ENCODE measurements at places on chromosomes 12 and 14.

DNA sequence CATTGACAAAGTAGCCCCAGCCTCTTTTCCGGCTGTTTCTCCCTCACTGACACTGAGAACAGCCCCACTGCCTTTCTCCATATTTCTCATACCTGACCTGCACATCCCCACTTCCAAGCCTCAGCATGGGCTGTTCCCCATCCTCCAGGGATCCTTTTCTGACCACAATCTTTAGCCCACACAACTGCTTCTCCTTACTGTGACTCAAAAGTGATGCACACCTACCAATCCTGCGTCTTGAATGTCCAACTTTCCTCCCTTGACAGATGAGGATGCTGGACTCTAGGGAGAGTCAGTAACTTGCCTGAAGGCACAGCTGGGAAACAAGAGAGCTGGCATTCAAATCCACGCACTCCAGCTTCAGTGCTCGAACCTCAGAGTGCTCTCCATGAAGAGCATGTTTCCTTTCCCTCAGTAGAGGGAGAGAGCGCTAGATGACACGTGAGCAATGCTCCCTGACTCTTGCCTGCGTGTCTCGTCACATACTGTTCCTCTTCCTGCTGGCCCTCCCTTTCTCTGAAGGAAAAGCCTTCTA, 75.6 kb downstream of the NTF3 start:
- no peak for DNase-seq

- no peak for DNase-seq
These were observed 161.9 kb upstream of the WSCD2 start for GRCh38 chr12:107967170-107967569.

- no peak for DNase-seq
These were observed 15.9 kb downstream of the SMOC1 start for GRCh38 chr14:69895109-69895508.

DNA sequence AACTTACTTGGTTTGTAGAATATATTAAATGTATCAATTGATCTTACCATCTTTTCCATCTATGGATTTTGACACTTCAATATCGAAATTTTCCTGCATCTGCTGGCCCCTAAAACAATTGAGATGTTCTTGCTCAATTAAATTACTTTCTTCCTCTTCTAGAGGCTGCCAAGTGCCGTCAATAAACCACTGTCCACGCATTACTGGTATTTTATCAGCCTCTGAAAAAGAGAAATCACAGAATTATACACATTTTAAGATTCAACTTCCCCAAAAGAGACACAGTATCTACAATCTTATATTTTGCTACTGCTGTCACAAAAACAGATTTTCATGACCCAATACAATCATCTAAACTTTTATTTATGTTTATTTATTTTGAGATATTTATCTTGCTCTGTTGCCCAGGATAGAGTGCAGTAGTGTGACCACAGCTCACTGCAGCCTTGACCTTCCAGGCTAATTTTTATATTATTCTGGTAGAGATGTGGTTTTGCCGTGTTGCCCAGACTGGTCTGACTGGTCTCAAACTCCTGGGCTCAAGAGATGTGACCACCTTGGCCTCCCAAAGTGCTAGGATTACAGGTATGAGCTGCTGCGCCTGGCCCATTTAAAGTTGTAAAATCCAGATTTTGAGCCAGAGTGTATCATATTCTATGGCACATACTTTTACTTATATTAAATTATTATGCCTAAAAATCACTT, 49.3 kb downstream of the DDHD1 start:
- no peak for DNase-seq

- DNase-seq: no peak
These were observed 309.9 kb downstream of the VRK1 start for GRCh38 chr14:97107080-97107479.

- no peak for DNase-seq
These were observed 6.3 kb upstream of the RPLP0 start for GRCh38 chr12:120207227-120207626.

- no peak for DNase-seq
These were observed 20.4 kb downstream of the AKAP3 start for GRCh38 chr12:4628406-4628805.

DNA sequence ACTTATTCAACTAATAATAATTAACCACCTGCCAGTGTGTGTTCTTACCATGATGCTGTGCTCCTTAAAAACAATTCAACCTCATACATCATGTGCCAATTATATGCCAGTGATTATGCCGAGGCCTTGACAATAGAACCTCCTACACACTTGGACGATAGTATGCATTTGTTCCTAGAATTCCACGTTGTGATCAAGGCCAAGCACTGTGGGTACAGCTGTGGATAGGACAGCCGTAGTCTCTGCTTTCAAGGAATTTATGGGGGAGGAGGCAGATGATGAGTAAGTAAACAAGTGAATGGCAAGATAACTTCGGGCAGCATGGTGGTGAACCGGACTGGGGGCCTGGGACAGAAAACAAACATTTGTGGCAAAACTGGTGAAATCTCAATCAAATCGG, 18.0 kb upstream of the MYO1H start:
- no peak for DNase-seq

- DNase-seq: no peak
These were observed 34.8 kb downstream of the IL31 start for GRCh38 chr12:122139266-122139665.

- DNase-seq: no peak
These were observed 318.8 kb downstream of the NAV3 start for GRCh38 chr12:78149459-78149858.

DNA sequence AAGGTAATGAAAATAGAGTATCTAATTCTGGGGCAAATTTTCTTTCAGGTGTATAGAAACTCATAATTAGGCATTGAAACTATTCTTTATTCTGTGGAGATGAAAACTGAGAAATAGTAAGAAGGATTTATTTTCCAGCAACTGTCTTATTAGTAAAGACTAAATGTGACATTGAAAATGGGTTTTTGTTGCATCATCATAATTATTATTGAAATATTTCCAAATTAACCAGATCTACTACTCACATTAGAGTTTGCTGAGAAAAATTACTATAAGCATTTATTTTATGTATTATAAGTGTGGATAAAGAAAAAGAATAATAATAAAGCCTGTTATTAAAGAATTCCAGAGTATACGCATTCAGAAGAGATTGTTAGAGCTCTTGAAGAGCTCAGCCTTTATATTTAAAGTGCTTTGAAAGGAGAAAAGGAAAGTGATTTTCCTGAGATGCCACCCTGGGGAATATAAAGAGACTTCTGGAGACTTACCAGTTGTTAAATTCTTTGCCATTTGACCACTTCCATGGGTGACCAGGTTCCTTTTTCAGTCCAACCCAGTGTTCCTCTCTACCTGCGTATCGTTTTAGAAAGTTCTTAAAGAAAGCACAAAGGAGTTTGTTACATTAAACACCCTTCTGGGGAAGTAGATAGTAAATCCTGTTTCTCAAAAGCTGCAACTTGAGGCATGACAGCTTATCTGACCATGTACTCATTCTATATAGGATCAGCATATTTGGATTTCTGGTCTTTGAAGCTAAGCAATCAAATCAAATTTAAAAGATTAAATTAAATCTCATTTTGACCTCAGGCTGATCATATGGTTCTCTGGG, 6.4 kb downstream of the CD69 start:
- DNase-seq: no peak

DNA sequence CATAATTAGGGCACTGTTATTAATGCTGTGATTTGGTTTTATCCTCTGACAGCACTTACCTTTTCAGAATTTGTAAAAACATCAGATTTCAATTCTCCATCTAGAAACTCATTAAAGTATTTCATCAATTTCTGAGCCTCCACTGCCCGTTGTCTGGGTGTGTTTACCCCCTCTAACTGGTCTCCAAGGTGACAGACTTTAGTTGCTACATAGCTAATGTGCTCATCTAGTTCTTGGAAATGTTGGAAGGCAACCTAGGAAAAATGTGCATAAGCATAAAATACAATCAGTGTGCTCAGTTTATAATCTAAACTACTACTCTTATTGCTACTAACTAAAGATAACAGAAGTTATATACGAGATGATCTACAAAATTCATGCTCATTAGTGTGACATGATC, 24.6 kb downstream of the EXOC5 start:
- no peak for DNase-seq

- DNase-seq: no peak
These were observed 12.8 kb upstream of the MLEC start for GRCh38 chr12:120674097-120674636.

DNA sequence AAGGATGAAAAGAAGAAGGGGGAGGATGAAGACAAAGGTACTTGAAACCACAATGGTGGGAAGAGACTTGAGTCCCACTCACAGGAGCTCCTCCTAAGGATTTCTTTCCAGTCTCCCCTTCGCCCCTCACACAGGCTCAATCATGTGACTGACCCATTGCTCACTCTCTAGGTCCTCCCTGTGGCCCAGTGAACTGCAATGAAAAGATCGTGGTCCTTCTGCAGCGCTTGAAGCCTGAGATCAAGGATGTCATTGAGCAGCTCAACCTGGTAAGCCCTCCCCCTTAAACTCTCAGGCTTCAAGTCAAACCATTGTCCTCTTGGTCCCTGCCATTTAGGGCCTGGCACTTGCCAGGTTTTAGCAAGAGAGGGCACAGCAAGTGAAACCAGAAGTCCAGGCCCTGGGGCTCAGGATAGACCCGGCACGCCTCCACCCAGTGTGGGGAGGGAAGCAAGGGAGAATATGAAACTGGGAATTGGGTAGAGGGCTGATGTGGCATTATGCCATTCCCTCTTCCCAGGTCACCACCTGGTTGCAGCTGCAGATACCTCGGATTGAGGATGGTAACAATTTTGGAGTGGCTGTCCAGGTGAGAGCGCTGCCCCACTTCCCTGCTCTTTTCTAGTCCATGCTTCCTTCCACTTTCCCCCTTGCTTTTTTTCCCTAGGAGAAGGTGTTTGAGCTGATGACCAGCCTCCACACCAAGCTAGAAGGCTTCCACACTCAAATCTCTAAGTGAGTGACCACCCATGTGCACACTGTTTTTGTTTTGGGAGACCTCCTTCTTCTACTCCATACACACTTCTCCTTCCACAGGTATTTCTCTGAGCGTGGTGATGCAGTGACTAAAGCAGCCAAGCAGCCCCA, 1.8 kb downstream of the PSME1 start:
- no peak for DNase-seq

- DNase-seq: no peak
These were observed 1400.0 kb upstream of the FLRT2 start for GRCh38 chr14:84129941-84130340.

- no peak for DNase-seq
These were observed 79.9 kb upstream of the CCDC91 start for GRCh38 chr12:28110329-28110728.

- no peak for DNase-seq
These were observed 22.6 kb downstream of the KLC1 start for GRCh38 chr14:103651585-103651984.

DNA sequence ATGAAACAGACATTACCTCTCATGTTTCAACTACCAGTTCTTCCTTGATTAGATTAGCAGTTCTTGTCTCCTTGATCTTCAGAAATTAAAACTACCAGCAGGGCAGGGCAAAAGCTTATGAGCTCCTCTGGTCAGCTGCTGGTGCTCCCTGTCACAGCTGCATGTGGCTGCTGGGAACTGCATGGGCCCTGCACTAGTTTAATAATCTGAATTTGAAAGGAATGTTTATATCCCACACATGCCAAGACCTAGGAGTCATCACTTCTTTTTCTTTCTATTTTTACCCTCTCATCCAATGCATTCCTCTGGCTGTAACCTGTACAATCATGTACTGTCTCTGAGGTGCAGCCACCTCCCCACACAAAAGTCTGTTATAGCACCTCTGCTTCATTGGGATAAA, 73.9 kb downstream of the ARMH4 start:
- DNase-seq: no peak

DNA sequence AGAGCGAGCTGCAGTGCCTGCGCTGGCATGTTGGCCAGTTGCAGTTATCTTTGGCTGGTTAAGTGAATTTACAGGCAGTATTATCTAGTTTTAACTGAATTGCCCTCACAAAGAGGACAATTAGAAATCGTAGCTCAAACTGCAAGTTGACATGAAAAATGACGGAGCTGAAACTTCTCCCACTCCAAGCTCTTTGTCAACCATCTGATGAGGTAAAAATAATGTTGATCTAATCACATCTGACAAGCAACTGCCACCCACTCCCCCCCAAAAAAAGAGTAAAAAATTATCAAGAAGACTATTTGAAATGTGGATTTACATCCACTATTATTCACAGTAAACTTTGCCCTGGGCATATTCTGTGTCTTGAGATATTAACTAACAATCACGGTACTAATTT, 84.7 kb upstream of the VASH1 start:
- DNase-seq: no peak

DNA sequence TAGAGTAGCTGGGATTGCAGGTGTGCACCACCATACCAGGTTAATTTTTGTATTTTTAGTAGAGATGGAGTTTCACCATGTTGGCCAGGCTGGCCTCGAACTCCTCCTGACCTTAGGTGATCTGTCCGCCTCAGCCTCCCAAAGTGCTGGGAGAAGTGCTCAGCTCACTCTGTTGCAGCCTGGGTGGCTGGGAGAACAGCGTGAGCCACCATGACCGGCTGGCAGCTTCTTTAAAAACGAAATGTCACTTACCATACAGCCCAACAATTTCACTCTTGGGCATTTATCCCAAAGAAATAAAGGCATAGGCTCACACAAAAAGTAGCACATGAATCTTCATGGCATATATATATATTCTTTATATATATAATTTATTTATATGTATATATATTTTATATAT, 4.7 kb upstream of the CFAP73 start:
- no peak for DNase-seq

- DNase-seq: no peak
These were observed 512.4 kb upstream of the TMPO start for GRCh38 chr12:98002887-98003493.

DNA sequence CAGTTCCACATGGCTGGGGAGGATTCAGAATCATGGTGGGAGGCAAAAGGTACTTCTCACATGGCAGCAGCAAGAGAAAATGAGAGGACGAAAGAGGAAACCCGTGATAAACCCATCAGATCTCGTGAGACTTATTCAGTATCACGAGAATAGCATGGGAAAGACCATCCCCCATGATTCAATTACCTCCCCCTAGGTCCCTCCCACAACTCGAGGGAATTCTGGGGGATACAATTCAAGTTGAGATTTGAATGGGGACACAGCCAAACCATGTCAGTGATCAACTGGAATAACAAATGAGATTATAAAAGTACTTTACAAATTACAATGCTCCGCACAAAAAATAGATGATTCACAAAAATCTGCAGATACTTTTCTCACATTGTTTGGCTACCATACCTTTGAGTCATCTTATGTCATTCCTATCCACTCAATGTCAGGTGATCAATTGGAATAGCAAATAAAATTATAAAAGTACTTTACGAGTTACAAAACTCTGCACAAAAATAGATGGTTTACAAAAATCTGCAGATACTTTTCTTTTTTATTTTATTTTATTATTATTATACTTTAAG, 338.9 kb downstream of the C12orf50 start:
- no peak for DNase-seq

GRCh38 chr12:21819678-21820077, 45.2 kb upstream of the KCNJ8 start:
- no peak for DNase-seq

GRCh38 chr12:42473130-42473529, 116.4 kb downstream of the PRICKLE1 start:
- DNase-seq: no peak

DNA sequence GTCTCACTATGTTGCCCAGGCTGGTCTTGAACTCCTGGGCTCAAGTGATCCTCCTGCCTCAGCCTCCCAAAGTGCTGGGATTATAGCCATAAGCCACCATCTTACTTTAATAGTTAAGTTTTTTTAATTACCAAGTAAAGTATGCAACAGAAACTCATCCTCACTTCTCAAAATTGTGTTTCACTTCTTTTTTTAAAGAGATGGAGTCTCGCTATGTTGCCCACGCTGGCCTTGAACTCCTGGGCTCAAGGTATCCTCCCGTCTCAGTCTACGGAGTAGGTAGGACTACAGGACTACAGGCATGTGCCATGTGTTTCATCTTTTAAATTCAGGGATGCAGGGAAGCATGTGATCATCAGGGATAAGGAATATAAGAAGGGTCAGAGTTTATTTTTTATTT, 17.2 kb upstream of the ARID2 start:
- no peak for DNase-seq

All from stimulated activated CD4-positive, alpha-beta T cell treated with anti-CD3 and anti-CD28 coated beads, Interleukin-1b, Interleukin-23, amount 100 ng/mL, for 1 hour (primary cell).